ENCODE measurements at places on chromosomes 6 and 20. TPM values are rescaled to one million over a fixed set of nuclear protein-coding genes. Genes with fewer than 3 reads are reported as not detected.

TTI1 gene
- 7.8 TPM for total RNA-seq

CGA gene
- not detected for total RNA-seq

DUSP15 gene
- 0.23 TPM for total RNA-seq

APCDD1L gene
- 26.5 TPM for total RNA-seq

SOX18 gene
- 0.08 TPM for total RNA-seq

DEF6 gene
- total RNA-seq = 0.70 TPM

VSX1 gene
- total RNA-seq = not detected

HDGFL1 gene
- not detected for total RNA-seq

GCNT2 gene
- total RNA-seq = not detected

HLA-F gene
- total RNA-seq = 19.8 TPM

ACSS1 gene
- total RNA-seq = 14.0 TPM

XKR7 gene
- total RNA-seq = not detected

LHFPL5 gene
- total RNA-seq = not detected

DYNLRB1 gene
- 61.2 TPM for total RNA-seq

PBOV1 gene
- total RNA-seq = not detected

ANKRD66 gene
- not detected for total RNA-seq

BICRAL gene
- total RNA-seq = 4.6 TPM

TRIM26 gene
- 18.6 TPM for total RNA-seq

OXT gene
- not detected for total RNA-seq

OOEP gene
- total RNA-seq = not detected

CALHM6 gene
- 0.23 TPM for total RNA-seq

KHDC1L gene
- not detected for total RNA-seq

Measured in smooth muscle cell of the coronary artery (primary cell).